ENCODE measurements at places on chromosomes 1 and 21.

- peak; percentile 26 for DNase-seq
These were observed 4.1 kb downstream of the KRTAP13-4 start for GRCh38 chr21:30434033-30434631.

- DNase-seq = no peak
These were observed 515.9 kb upstream of the PKN2 start for GRCh38 chr1:88168126-88168525.

DNA sequence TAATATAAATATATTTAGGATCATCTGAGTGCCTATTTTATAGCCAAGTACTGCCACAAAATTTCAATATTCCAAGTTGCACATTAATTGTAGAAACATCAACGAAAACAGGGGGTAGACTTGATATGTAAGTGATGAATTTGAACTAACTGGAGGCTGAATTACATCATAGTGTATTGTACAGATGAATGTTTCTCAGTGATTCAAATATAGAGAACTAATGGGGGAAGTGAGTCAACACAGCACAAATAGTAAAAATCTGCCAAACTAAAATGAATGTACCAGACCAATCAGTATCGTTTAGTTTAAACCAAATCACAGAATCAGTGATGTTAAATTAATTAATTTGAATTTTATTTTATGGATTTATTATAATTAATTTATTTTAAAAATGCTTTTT, 42.8 kb downstream of the RTCA start:
- DNase-seq = no peak

DNA sequence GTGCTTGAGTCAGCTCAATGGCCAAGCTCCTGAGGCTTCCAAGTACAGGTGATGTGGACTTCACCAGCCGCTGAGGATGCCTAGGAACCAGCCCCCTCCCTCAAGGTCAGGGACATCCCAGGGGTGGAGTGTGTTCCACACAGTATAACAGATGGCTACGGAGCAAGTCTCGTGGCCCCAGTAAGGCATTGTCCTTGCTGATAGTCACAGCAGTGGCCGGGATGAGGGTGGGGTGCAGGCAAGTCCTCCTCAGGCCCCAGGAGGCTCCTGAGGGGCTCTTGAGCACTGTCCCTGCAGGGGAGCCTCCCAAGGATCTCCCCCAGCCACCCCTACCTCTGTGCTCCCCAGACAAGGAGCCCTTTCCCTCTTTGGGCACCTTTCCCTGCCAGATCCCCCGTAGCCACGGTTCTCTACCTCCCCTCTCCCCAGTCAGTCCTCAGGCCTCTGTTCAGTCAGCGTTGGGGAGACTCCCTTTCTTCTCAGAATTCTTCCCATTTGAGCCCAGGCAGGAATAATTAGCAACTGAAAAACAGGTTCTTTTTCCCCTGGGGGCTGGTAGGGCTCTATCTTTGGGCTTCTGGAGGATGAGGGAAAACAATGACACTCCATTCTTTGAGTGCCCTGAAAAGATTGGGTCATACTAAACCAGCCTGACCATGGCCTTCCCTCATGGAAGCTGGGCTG, 7.1 kb upstream of the THEM5 start:
- no peak for DNase-seq

- no peak for DNase-seq
These were observed 10.4 kb downstream of the MGST3 start for GRCh38 chr1:165641231-165641987.

DNA sequence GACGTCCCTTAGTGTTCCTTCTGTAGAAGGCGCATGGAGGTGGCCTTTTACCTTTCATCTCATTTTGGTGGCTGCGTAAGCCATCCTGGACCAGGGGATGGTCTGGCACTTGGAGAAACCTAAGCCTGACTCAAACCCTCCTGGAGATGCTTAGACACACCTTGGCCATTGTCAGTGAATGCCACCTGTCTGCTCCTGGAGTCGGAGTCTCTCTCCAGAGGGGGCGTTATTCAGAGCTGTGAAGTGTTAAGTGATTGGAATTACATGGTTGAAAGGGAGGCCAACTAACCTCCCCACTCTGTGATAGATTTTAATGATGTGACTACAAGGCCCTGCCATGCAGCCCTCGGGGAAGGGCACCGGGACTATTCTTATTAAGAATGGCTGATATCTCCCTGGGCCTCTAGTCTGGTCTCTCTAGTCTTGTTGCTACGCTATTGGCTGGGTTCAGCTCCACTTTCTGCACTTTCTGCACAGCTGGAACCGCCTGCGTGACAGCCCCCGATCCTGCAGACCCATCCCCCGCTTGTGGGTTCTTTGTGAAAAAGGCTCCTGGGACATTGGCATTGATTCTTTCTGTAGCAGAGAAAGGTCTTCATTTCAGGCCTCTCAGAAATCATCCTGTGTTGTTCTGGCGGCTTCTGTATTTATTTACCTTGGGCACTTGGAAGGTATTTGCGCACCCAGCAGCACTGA, 4.2 kb downstream of the RASSF5 start:
- DNase-seq = no peak

- no peak for DNase-seq
These were observed 40.1 kb downstream of the DISP3 start for GRCh38 chr1:11518791-11519628.

- no peak for DNase-seq
These were observed 6.2 kb downstream of the ZNF326 start for GRCh38 chr1:90000934-90001676.

DNA sequence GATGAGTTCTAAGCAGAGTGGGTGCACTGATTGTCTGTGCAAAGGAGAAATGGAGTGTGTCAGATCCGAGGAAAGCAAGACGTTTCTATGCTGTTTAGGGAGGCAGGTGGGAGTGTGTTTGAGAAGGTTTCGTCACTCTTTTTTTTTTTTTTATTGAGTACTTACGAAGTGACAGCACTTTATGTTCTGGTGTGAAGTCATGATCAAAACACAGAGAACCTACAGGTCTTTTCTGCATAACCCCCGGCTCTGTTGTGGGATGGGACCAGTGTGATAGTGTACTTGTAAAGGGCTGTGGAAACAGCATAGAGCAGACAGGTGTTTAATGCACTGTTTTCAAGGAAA, 26.7 kb downstream of the MIA3 start:
- DNase-seq = no peak

DNA sequence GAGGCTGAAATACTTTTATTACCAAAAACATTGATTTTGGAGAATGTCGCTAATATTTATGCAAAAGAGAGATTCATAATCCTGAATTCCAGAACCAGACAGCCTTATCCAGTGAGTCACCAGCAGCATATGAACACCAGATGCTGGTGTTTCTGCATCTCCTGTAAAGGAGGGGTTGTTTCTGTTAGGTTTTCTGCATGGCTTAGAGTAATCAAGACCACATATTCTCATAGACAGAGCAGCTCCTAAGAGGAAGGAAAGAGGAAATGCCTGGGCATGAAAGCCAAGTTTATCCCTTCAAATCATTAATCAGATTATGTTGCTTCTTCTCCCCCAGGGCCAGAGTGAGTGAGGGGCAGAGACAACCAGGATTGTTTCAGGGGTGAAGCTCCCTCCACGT, 86.2 kb downstream of the NGF start:
- DNase-seq = no peak

GRCh38 chr21:44969066-44969670, 29.3 kb downstream of the SLX9 start:
- DNase-seq = no peak
